ENCODE measurements at places on chromosomes 2 and 18. TPM values are rescaled to one million over a fixed set of nuclear protein-coding genes. Genes with fewer than 3 reads are reported as not detected.

CCDC85A gene
- not detected for polyA plus RNA-seq

ABCG8 gene
- 0.08 TPM for polyA plus RNA-seq

STAMBP gene
- polyA plus RNA-seq: 35.0 TPM

CRACDL gene
- polyA plus RNA-seq: 0.12 TPM

KCNG2 gene
- not detected for polyA plus RNA-seq

CARF gene
- 7.7 TPM for polyA plus RNA-seq

CLASP1 gene
- 10.8 TPM for polyA plus RNA-seq

LCLAT1 gene
- polyA plus RNA-seq: 12.4 TPM

MFSD6 gene
- 14.7 TPM for polyA plus RNA-seq

AQP4 gene
- polyA plus RNA-seq: not detected

ERICH2 gene
- polyA plus RNA-seq: not detected

TXNDC9 gene
- 53.4 TPM for polyA plus RNA-seq

RAB6C gene
- not detected for polyA plus RNA-seq

HDAC4 gene
- 2.8 TPM for polyA plus RNA-seq

RAD51AP2 gene
- not detected for polyA plus RNA-seq

RUFY4 gene
- polyA plus RNA-seq: not detected

PARD3B gene
- 0.23 TPM for polyA plus RNA-seq

C1QL2 gene
- not detected for polyA plus RNA-seq

VWC2L gene
- not detected for polyA plus RNA-seq

LOXHD1 gene
- not detected for polyA plus RNA-seq

TUBB8B gene
- polyA plus RNA-seq: not detected

ZBTB14 gene
- polyA plus RNA-seq: 18.4 TPM

CCDC148 gene
- polyA plus RNA-seq: not detected

MCEE gene
- 25.1 TPM for polyA plus RNA-seq

PROKR1 gene
- polyA plus RNA-seq: not detected

NEB gene
- not detected for polyA plus RNA-seq

LRRC30 gene
- polyA plus RNA-seq: not detected

GALNT1 gene
- polyA plus RNA-seq: 67.3 TPM

FASTKD2 gene
- polyA plus RNA-seq: 18.6 TPM

HDHD2 gene
- polyA plus RNA-seq: 52.3 TPM

POLR1A gene
- polyA plus RNA-seq: 5.7 TPM

SERPINB11 gene
- polyA plus RNA-seq: not detected

EFHD1 gene
- 6.9 TPM for polyA plus RNA-seq

SMYD5 gene
- polyA plus RNA-seq: 28.3 TPM
